ENCODE measurements at places on chromosomes 16 and 17.

GRCh38 chr17:38656959-38657823 lies 17.6 kb downstream of the EPOP start:
- no peak for DNase-seq

DNA sequence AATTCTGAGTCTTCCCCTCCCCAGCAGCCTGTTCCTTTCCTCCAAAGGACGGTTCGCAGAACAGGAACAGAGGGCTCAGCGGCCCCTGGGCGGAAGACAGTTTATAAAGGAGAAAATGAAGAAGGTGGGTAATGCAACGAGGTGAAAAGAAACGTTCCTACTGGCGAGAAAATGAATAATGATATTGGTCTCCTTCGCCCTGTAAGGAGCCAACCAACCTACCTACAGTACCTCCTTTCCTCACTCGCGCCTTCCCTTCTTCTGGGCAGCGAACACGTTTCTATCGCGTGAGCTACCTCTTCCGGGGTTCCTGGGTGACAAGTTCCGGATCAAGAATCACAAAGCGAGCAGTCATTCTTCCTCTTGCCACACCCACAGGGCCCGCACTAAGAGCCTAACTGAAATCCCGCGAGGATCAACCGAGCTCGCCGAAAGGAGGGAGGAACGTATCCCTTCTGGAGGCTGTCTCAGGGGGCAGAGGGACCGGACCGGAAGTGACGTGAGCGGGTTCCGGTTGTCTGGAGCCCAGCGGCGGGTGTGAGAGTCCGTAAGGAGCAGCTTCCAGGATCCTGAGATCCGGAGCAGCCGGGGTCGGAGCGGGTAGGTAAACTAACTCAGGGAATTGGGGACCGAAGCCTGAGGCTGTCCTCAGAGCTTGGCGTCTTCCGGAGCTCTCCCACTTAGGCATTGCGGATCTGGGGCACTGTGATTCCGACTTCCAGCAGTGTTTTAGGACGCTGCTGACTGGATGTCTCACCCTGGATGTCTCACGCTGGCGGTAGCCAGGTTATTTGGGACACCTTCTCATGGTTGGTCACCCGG lies at the start of the genes PTRH2 and VMP1:
TSS of gene PTRH2 (minus strand) at position 282 of the 822 bp plus-strand sequence. CDS start 9,452 bp downstream, outside the sequence.
TSS of gene VMP1 (plus strand) at position 506 of the 822 bp plus-strand sequence. CDS start 23,793 bp downstream, outside the sequence.
- DNase-seq, result peak; percentile 98

- no peak for DNase-seq
These were observed 203.0 kb upstream of the DYNLRB2 start for GRCh38 chr16:80337786-80338185.

GRCh38 chr17:13538841-13539411 lies 62.8 kb downstream of the HS3ST3A1 start:
- DNase-seq, result no peak

GRCh38 chr17:34858591-34859565 lies 102.4 kb downstream of the CCT6B start:
- no peak for DNase-seq

GRCh38 chr16:320206-320605 lies 32.3 kb downstream of the AXIN1 start:
- DNase-seq, result no peak

DNA sequence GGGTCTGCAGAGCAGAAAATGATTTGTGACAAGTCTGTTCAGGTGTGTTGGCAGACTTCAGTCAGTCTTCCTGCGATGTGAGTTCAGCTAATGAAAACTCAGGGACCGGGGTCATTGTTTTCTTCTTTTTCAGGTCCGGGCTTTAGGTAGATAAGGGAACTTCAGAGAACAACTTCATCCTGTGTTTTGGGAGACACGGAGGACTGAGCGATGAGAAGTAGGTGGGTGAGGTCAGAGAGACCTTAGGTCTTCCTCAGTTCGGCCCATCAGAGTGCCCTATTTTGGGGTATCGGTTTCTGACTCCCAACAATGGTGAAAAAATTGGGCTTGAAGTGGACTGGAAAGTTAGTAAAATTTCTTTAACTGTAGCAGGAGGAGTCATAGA lies 88.9 kb upstream of the ATF7IP2 start:
- DNase-seq, result no peak

DNA sequence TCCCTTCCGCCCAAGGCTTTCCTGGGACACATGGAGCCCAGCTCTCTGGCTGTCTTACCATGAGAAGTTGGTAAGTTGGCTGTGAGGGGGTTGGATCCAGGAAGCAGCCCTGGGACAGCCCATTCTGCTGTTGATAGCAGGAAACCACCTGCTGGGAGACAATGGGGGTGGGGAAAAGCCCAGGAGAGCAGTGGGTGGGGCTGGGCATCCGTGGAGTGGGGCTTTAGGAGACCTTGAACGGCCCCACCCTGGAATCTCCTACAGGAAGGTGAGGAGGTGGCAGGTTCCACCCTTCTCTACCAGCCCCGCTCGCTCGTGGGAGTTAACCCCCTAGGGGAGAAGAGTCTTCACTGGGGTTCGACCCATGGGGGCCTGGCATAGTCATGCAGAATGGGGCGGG lies 5.8 kb downstream of the TMEM92 start:
- DNase-seq, result peak; percentile 56
